Stimulated activated CD4-positive, alpha-beta T cell treated with anti-CD3 and anti-CD28 coated beads, Interleukin-4, amount 100 ng/mL, for 4 hours (primary cell): ENCODE measurements at places on chromosomes 1 and 21.

DNA sequence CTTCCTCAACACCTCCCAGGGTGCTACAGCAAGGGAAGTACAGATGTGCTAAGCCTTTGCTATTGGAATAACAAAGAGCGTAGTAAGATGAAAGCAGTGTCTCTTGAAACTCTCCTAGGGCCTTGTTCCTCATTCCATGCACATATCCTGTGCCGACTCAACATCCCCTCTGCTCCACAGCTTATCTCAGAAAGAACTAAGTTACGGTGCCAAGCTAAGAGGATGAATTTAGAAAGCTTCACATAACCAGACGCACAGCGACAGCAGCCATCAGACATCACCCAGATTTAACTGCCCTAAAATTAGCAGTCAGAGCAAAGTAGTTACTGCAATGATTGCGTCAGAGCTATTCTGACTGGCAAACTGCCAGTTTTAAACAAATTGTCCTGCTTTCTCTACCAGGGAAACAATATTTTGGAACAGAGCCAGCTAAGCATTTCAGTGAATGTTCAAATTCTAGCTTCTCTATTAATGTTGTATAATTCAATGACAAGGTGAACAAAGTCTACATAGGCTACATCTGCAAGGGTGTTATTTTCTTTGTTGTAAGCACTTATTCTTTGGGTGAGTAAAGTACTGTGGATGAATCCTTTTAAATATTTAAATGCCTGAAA lies 9.5 kb downstream of the SIPA1L2 start:
- DNase-seq: no peak

DNA sequence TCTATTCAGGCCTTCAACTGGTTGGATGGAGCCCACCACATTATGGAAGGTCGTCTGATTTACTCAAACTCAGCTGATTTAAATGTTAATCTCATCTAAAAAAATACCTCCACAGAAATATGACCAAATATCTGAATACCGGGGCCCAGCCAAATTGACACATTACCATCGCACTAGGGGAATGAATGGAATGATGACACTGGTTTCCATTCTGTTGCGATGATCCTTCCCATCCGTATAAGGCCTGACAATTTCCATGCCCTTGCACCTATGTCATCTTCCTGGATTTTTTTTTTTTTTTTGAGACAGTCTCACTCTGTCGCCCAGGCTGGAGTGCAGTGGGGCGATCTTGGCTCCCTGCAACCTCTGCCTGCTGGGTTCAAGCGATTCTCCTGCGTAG lies 397.5 kb downstream of the KIF26B start:
- no peak for DNase-seq

DNA sequence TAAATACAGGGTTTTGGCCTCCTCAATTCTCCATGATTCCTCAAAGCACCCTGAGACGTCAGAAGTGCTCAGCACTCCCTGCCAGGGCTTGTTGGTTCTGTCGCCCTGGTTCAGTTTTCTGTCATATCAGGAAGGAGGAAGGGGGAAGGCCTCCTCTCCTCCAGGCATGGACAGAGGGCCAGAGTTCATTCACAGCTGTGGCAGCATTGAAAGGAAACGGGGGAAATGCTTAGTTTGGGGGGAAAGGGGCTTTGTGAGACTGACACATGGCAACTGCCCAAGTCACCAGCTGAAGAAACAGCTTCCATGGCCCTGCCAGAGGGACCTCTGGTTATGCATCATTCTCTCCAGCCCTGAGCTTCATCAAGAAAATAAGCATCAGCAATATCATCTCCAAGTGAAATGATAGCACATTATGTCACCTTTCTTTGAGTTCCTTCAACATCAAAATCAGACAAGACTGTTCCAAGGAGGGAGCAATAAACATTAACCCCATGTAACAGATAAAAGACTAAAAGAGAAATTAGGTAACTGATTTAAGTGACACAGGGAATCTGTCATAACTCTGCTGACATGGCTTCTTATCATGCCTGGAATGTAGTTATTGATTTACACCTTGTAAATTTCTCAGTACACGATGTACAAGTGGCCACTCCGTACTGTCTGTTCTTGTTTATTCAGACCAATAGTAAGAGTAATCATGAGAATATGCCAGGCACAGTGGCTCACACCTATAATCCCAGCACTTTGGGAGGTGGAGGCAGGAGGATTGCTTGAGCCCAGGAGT lies 103.2 kb upstream of the SLC25A33 start:
- DNase-seq: no peak

- no peak for DNase-seq
Observed at GRCh38 chr1:47629201-47629600, 191.4 kb downstream of the FOXD2 start.

DNA sequence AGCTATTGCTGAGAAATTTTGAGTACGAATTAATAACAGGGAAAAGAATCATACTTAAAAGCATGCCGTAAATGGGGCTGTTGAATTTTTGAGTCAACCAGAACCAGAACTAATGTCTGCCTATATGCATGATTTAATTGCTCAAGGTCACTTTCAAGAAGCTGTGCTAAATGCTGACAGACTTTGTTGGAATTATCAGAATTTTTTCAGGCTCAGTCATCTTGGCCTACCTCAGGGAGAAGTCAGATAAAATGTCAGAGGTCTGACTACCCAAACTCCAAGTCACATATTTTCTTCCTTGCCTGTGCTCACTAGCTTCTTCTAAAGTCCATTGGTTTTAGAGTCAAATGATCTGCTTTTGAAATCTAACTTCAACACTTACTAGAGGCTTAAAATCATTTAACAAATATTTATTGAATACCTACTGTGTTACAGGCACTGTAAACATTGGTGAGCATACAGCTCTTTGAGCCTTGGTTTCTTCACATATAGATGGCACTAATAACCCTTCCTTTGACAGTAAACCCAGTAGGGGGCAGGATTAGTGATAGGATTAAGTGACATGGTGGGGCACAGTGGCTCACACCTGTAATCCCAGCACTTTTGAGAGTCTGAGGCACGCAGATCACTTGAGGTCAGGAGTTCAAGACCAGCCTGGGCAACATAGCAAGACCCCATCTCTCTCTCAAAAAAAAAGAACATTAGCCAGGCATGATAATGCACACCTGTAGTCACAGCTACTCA lies 121.2 kb upstream of the SLC44A3 start:
- DNase-seq: no peak

DNA sequence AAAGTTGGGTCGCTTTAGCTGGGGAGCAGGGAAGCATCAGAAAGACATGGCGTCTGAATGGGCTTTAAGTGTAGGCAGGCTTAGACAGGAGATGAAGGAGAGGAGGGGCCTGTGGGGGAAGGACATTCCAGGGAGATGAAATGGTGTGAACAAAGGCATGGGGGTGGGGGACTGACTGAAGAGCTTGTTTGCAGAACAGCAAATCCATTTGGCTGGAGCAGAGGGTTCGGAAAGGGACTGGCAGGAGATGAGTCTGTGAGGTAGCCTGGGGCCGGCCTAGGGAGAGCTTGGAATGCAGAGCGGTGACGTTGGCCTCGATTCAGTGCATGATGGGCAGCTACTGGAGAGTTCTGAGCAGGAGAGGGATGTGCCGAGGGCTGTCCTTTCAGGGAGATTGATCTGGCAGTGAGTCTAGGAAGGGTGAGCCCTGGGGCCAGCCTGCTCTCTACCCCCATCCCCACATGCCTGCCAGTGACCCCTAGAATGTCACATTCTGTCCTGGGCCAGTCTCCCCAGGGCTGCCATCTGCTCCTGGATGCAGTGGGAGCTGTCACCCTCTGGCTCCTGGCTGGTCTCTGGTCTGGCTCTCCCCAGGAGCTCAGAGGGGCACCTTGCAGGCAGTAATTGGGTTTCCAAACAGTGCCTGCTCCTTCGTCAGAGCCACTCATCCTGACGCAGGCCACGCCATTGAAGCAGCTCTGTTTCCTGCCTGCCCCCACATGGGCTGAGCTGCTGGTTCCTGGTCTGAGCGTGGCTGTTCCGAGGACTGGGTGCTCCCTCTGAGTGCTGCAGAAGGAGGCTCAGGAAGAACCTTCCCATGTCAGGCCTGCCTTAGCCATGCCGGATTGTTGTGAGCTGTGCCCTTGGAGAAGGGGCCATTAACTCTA lies 22.3 kb upstream of the TMEM222 start:
- DNase-seq: no peak

DNA sequence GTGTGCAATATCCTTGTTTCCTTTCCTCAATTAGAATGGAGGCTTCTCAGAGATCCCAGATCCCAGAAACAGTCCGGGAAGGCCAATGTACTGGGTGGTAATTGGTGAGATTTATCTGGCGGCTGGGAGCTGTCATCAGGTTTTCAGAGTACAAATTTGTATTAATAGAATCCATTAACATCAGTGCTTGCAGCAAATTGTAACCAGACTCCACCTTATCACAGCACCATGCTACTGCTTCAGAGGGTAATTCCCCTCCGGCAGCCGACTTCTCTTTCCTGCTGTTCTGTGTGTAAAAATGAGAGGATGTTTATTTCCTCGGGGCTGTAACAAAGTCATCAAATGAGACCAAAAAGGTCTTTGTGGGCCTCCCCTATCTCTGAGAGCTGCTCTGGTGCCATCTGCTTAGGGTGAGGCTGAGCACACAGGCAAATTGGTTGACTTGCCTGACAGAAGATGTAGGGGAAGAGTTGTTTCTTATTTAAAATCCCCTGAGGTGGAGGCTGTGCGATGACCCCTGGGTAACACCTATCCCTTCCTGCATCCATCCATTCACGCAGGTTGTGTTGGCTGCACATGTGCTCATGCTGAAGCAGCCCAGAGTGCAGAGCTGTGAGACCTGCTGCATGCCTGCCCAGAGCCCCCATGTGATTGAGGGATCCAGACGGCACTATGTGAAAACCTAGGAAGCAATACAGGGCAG lies 19.2 kb downstream of the NFASC start:
- no peak for DNase-seq
